KBM-7 (cell line): ENCODE measurements at places on chromosomes 1 and 21.

GRCh38 chr1:89603651-89604413 is 29.1 kb upstream of the LRRC8C start:
- DNase-seq = no peak

DNA sequence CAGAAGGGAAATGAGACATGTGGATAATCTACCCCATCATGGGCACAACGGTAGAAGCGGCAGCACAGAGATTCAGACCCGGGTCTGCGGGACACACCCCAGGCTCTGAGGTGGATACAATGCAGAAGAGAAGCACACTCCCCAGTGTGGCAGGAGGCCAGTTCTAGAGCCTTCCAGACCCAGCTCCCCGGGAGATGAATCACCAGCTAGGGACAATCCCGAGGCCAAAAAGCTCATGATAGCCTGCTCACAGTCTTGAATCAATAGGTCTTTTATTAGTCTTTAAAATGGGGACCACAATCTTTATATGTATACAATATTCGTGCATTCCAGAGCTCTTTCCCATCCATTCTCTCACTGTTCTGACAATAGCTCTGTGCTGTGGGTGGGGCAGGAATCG is 57.3 kb upstream of the DIRAS3 start:
- DNase-seq = no peak

- DNase-seq = no peak
These were observed 923 bp downstream of the CAP1 start for GRCh38 chr1:40041466-40041838.

DNA sequence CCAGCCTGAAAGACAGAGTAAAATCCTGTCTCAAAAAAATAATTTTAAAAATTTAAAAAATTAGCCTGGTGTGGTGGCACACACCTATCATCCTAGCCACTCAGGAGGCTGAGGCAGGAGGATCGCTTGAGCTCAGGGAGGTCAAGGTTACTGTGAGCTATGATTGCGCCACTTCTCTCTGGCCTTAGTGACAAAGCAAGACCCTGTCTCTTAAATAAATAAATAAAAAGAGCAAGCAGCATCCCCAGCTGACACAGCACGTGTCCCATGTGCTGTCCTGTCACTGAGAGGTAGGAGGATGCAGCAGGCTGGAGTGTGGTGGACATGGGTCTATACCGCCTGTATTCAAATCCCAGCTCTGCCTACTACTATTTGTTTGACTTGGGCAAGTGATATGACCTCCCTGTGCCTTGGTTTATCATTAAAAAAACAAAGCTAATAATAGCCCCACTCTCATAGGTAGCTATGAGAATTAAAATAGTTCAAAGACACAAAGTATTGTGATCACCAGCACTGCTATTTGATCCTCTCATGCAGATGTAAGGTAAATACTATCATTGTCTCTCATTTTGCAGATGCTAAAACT is 22.2 kb upstream of the ECE1 start:
- DNase-seq = no peak

- DNase-seq = no peak
These were observed 43.6 kb upstream of the SYNC start for GRCh38 chr1:32746130-32746529.

GRCh38 chr1:221888218-221888617 is 146.3 kb upstream of the DUSP10 start:
- DNase-seq = no peak

DNA sequence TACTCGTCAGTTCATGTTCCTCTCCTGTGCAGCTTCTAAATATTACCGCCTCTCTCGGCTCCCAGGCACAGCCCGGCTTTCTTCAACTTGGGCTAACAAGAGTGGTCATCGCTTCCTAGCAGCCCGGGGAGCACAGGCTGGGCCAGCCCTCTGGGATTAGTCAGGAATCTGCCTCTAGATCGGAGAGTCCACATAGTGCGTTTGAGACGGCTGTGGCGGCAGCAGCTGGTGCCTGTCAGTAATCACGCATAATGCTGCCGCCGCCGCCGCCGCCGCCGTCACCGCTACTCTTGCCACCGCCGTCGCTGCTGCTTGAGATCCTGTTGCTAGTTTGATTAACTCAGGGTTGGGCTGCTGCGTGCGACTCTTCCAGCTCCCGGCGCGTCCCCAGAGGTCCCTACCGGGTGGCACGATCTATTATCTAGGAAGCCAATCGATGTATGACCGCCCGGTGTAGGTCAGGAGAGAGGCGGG is at the start of gene RXRG:
Gene RXRG, minus strand, starts transcription at position 230 of the 474 bp plus-strand sequence. CDS start 233 bp downstream, outside the sequence.
- no peak for DNase-seq

DNA sequence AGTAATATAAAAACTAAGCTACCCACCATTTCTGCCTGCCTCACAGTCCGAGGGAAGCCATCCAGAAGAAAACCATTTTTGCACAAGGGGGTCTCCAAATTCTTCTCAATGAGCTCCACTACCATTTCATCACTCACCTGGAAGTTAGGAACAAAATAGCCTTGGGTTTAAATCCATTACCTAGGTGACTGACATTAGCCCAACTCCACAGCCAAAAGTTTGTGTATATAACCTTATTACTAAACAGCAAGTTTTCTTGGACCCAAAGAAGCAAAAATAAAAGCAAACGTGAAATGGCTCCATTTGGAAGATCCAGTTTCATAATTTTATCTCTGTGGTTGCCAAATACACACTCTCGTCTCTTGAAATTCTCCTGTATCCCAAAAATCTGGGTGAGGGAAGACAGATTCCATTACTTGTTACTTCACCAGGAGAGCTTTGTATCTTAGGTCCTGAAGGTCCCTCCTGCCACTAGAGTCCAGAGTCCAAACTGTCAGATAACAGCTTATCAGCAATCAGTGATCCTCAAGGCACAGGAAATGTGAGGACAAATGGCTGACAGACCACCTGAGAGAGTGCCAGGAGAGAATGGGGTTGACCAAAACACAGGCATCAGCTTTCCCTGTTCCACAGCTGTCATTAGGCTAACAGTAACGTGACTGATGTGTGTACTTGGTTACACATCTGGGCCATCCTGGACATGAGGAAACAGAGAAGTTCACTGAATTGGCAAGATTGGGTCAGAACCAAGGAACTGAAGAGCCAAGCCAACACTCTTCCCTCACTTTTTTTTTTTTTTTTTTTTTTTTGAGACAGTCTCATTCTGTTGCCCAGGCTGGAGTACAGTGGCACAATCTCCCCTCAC is 14.9 kb downstream of the AK2 start:
- DNase-seq = no peak

DNA sequence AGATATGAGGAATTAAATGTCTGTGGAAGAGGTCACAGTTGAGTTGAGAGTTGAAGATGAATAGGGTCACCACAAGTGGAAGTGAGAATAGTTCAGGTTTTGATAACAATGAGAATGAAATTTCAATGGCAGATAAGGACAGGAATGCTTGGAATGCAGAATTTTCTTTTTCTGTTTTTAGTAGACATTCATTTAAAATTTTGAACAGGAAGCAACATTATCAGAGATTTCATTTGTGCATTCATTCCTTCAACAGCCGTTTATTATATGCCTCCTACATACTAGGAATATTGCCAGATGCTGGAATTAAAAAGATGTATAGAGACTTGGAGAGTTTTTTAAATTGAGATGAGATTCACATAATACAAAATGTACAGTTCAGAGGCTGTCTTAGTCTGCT is 126.8 kb downstream of the ITSN1 start:
- no peak for DNase-seq

DNA sequence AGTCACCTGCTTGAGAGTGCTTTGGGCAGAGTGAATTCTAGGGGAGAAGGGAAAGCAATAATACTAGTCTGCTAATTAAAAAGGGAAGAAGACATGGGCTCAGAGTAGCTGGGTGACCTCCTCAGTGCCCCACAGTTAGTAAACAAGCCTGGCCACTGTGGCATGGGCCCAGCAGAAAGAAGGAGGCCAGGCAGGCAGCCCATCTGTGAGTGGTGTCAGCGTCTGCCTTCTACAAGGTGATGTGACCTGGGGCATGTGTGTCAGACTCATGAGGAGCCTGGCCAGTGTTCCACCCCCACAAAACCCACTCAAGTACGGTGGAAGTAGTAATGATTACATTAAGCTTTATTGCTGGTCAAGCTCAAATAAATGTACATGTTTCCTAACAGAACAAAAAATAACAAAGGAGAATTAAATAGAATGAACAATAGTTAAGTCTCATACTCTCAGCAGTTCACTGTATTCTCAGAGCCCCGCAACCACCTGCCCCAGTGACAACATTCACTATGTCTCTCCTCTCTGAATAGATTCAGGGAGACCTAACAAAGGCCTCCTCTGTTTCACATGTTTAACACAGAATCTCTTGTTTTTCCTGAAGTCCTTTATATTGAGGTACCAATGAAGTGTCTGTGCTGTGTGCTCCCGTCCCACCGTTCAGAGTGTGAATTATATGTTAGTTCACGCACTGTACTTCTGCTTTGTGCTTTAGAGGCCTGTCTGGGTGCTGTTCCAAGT is 32.5 kb downstream of the SLC22A15 start:
- DNase-seq = no peak

- no peak for DNase-seq
These were observed 327.5 kb upstream of the POGK start for GRCh38 chr1:166511761-166512160.

- peak; percentile 56 for DNase-seq
These were observed 134.2 kb downstream of the PGBD5 start for GRCh38 chr1:230291731-230292620.

GRCh38 chr1:30942326-30942963 is 33.9 kb upstream of the SDC3 start:
- no peak for DNase-seq

- DNase-seq = no peak
These were observed 64.7 kb downstream of the VPS26C start for GRCh38 chr21:37202221-37203110.

- DNase-seq = no peak
These were observed 4.8 kb upstream of the IFNLR1 start for GRCh38 chr1:24191860-24192259.

DNA sequence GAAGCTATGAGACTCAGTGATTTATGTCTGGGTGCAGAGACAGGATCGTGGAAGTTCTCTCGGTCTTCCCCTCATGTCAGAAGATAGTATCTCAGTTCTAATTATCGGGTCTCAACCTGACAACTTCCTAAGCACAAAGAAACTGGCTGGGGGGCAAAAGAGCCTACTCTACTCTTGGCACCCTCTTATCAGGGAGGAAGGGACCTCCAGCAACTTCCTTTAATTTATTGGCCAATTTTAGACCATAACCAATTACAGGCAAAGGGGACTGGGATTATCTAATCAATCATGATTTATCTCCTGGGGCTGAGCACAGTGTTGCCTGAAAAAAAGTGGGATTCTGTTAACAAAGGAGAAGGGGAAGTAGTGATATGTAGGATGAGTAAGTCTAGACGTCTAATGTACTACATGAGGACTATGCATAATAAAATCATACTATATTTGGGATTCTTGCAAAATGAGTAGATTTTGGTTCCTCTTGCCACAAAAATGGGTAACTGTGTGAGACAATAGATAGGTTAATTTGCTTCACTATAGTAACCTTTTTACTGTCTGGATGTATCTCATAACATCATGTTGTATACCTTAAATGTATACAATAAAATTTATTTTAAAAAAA is 98.8 kb downstream of the ZFYVE9 start:
- DNase-seq = peak; percentile 31

GRCh38 chr1:24961961-24962861 is 32.1 kb upstream of the RUNX3 start:
- DNase-seq = no peak

DNA sequence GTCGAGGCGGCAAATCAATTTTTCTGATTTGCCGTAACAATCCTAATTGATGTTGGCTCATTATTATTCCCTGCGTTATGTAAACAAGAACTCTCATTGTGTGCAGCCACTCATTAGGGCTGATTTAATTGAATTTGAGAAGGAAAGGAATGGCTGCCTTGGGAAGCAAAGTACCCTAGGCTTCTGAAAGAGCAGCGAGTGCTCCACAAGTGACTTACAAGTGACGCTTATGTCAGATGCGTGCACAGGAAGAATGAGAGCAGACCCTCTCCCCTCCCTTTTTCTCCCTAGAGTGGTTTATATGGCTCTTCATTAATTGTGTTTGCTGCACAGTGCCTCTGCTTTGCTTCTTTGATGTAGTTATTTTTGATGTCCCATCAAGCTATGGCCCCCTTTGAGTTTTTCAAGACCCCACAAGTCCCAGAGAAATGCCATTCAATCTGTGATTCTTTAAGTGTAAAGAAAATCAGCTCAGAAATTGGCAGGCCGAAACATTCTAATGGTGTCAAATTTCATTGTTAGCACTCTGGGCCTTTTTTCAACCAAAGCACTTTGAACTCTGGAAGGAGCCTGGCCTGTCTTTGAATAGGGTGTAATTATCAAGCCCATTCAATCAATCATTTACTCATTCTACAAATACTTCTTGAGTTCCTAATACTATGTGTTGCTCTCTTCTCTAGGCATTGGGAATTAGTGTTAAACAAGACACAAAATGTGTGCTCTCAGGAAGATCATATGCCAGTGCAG is 86.8 kb upstream of the VAV3 start:
- DNase-seq = no peak

DNA sequence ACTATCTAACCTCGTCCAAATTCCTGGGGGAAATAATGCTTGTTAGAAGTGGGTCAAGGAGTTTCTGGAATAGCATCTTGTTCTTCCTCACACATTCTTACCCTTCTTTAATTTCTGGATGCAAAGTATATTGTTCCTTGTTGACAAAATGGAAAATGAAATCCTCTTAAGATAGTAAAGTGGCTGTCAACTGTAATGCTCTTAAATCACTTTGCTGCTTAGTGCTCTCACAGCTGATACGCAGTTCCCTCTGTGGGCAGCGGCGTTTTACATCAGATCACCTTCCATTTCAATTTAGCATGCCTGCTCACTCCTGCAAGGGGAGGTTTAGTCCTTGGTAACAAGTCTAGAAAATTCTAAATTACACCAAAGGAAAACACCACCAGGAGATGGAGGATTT is 113.1 kb downstream of the DNM3 start:
- no peak for DNase-seq

DNA sequence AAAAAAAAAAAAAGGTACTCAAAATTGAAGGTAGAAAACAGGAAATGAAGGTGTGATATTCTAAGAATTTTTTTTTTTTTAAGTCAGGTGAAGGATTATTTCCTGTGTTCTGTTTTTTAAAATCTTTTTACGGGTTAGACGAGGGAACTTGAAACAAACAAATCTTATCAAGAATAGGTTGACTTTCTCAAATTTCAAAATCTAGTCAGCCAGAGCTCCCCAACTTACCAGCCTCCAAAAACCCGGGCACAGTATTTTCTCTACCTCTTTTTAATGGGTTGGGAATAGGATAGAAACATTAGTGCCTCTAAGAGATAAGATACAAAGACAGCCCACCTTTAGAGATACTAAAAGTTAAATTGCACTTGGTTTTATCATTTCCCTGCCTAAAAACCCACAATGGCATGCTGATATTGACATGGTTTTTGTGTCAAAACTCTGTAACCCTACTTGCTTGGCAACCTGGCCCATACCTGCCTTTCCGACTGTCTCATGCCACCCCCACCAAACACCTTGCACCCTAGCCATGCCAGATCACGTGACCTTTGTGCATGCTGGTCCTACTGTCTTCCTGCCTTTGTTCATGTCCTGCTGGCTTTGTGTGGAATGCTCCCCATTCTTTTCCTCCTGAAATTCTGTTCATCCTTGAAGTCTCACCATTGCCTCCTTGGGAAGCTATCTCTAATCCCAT is 4.2 kb downstream of the RCAN3 start:
- DNase-seq = no peak

- DNase-seq = peak; percentile 76
These were observed 22.8 kb upstream of the TARS2 start for GRCh38 chr1:150464422-150464826.
